ENCODE measurements at places on chromosomes 2 and 18. TPM values are rescaled to one million over a fixed set of nuclear protein-coding genes. Genes with fewer than 3 reads are reported as not detected.

EHBP1 gene
- 28.3 TPM for total RNA-seq

- no peaks in the 10 kb centered on the region for H3K36me3 ChIP-seq
- no peaks in the 10 kb centered on the region for H3K27me3 ChIP-seq
- H3K4me1 ChIP-seq: no peaks in the 10 kb centered on the region
- no peak overlapping the region for H3K4me3 ChIP-seq
- no peak overlapping the region for H3K27ac ChIP-seq
Observed at GRCh38 chr2:29273004-29273684, 157.9 kb downstream of the CLIP4 start.

PLA2R1 gene
- total RNA-seq: not detected

GRCh38 chr2:64661741-64662169, 8.0 kb upstream of the SERTAD2 start:
- H3K27me3 ChIP-seq: no peaks in the 10 kb centered on the region
- no peaks in the 10 kb centered on the region for H3K36me3 ChIP-seq
- H3K27ac ChIP-seq: peak overlapping the region; percentile 39
- no peak overlapping the region for H3K4me3 ChIP-seq
- DNase-seq: no peak
- no peaks in the 10 kb centered on the region for H3K4me1 ChIP-seq

NEUROD1 gene
- not detected for total RNA-seq
